ENCODE measurements at places on chromosomes 2 and 18. TPM values are rescaled to one million over a fixed set of nuclear protein-coding genes. Genes with fewer than 3 reads are reported as not detected.
A peak's percentile ranks its signal among the peaks of the same experiment; 100 is the strongest.

DNA sequence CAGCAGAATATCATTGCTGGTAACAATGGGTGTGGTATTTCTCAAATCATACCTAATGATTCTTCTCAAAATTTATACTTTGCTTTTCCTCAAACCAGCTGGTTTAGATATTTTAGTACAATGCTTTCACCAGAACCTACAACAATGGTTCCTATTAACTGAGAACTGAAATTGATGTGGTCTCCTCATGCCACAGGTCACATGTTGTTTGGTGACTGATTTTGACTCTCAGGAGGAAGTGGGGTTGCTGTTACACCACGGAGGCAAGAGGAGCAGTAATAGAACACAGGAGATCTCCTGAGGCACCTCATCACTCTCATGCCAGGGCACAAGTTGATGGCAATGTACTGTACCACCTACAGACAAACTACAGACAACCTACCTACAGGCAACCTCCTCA, 3.0 kb upstream of the CEP68 start:
- no peak for DNase-seq

DNA sequence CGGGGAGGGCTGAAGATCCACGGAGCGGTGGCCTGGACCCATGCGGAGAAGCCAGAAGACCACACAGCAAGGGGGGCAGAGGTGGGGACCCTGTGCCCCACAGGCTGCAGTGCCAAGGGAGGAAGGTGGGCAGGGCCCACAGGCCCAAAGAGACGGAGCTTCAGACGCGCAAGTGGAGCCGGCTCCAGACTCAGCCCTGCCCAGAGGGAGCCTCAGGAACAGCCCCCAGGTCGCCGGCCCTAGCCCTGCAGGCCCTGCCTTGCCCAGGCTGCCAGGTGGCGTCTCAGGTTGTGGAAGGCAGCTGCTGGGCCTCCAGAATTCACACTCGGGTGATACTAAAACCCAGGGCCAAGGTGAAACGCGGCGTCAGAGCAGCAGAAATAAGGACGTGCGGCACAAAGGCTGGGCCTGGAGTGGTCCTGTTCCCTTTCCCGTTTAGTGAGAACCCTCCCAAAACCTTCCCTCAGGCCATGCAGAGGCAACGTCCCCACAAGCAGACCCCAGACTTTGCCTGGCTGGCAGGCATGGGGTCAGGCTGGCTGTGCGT, 36.8 kb downstream of the SLC66A2 start:
- no peak for DNase-seq

GRCh38 chr2:161424394-161424769, 8.3 kb downstream of the TBR1 start:
- no peak for DNase-seq

RPS27A gene
- 466 TPM for total RNA-seq

DNA sequence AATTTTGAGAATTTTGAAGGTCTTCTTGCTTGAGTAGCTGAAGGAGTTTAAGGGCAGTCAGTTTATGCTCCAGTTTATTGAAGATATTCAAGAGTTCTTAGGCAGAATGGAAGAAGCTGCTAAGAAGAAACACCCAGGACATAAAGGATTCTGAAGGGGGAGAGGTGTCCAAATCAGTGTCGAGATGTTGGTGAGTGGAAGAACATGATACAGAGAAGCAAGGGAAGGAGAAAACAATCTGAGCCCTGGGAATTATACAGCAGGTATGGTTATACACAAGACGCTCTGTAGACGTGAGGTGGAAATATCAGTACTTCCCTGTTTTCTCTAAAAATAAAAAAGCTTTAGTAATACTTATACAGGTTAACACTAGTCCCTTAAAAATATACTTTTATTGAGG, 60.1 kb downstream of the CLIP4 start:
- no peak for DNase-seq

IL1F10 gene
- total RNA-seq, result not detected

SLC16A14 gene
- total RNA-seq, result 52.7 TPM

DNA sequence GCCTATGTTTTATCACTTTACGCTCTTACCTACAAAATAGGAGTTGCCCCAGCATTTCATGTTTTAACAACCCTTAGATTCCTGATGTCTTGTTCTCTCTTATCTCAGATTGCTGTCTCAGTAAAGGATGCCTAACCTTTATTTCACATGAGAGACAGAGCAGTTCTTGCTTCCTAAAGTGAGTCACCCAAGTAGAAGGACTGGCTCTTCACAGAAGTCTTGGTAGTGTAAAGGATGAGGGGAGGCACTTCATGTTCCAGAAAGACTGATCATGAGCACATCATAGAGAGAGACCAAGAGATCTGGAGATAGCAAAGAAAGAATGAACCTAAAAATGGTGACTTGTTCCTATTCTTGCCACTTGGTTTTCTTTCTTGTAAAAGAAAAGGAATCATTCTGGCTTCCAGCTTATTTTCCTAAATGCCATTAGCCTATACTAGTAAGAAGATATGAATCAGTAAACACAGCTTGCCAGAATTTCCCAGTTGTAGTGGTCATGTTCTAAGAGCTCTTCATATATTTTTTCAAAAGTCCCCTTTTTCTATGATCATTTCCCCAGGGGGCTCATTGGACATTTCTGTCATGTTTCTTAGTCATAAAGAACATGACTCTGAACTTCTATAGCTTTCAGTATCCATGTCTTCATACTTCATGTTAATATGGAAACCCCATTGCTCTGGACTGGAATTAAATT, 54.9 kb downstream of the MAPRE2 start:
- no peak for DNase-seq

DNA sequence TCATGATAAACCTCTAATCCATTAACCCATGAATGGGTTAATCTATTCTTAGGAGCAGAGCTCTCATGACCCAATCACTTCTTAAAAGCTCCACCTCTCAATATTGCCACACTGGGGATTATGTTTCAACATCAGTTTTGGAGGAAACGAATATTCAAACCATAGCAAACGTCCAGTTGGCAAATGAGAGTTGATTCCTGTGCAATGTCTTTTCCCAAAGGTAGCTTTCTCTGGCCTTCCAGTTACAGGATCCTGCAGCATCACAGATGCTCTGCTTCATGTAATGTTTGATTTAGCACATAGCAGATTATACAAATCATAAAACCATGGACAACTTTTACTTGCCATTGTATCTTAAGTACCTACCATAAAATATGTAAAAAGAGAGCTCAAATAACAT, 481.0 kb downstream of the TNS1 start:
- DNase-seq, result no peak

DNA sequence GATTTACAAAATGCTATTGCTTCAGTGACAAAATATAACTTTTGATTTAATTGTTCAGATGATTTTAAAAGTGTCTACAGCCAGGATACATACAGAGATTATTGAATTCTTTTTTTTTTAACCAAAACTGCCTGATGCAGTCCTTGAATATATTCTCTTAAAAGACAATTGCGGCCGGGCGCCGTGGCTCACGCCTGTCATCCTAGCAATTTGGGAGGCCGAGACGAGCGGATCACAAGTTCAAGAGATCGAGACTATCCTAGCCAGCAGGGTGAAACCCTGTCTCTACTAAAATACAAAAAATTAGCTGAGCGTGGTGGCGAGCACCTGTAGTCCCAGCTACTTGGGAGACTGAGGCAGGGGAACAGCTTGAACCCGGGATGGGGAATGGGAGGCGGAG, 497.0 kb upstream of the FSIP2 start:
- DNase-seq, result no peak

DNA sequence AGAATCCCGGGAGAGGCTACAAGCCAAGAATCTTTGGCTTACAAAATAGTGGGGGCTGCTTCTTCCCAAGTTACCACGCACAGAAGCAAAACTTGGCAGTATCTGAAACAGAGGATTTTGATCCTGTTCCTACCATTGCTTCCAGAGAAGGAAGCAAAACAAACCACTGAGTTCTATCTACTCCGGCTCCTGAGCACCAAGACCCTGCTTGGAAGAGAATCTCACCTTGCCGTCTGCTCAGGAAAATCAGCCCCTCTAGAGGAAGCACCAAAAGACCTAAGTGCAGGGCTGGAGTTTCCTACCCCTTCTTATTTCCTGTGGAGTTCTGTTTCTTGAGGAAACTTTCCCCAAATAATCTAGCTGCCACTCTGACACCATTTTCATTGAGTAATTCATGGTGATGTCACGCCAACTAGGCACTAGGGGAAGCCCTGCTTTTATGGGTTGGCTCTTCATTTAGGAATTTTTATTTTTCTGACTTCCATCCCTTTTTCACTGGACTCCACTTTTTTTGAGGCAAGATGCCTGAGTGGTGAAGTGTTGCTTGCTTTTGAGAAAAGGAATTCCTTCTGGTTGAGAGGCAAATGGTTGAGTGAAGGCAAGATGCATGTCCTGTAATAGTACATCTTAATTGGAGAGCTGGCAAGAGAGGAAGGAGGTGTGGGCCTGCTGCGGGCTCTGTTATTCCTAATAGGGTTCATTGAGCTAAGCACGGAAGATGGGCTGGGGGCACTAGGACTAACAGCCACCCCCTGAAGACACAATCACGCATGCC, 36.8 kb upstream of the EML4 start:
- peak; percentile 66 for DNase-seq

GRCh38 chr2:28649481-28650265, 102.0 kb upstream of the PPP1CB start:
- no peak for DNase-seq

GRCh38 chr2:205868773-205869333, 186.6 kb downstream of the NRP2 start:
- no peak for DNase-seq

SKOR2 gene
- total RNA-seq, result 19.9 TPM

REG3A gene
- 0.45 TPM for total RNA-seq

CACNB4 gene
- 75.6 TPM for total RNA-seq

GRCh38 chr2:182379241-182379640, 47.6 kb downstream of the PDE1A start:
- DNase-seq, result peak; percentile 32

GRCh38 chr2:205698286-205699268, 16.3 kb downstream of the NRP2 start:
- DNase-seq, result no peak

GRCh38 chr2:41791523-41791922, 256.3 kb upstream of the PKDCC start:
- no peak for DNase-seq

DNA sequence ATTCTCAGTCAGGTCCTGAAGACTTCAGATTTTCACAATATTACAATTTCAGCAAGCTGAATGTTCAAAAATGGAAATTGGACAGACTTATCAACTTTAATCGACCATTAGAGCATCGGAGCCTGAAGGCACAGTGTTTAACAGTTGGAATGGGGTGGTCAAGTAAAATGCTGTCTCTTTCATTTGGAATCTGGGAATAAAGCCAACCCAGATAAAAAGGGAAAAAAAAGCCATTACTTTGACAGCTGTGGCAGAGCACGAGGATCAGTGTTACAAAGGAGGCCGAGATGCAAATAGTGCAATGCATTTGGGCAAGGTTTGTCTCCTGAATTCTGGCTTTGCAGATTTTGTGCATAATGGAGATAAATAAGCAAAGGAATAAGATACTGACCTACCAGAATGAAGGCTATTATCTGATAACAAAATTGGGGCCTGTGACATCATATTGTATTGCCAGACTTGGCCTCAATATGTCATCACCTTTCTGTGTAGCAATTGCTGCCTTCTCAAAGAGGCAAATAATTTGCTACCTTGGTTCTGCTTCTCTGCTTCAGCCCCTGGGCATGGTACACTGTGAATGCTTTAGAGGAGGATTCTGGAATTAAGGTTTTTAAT, 277.5 kb upstream of the KLHL29 start:
- no peak for DNase-seq

DNA sequence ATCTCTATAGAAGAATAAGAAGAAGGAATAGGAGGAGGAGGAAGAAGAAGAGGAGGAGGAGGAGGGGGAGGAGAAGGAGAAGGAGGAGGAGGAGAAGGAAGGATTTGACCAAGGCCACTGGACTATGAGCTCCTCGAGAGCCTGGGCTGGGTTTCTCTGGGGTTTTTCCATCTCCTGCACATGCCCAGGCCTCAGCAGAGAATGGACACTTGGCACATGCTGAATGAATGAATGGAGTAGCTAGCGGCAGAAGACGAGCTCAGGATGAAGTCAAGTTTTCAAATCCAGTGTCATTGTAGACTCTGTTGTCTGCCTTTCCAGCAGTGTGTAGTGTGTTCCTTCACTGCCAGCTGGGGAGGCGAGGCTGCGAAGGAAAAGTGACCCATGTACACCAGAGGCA, 2.2 kb downstream of the MYO7B start:
- DNase-seq, result no peak

- DNase-seq, result no peak
Measured at GRCh38 chr2:124325667-124326440, 300.8 kb downstream of the CNTNAP5 start.

DNA sequence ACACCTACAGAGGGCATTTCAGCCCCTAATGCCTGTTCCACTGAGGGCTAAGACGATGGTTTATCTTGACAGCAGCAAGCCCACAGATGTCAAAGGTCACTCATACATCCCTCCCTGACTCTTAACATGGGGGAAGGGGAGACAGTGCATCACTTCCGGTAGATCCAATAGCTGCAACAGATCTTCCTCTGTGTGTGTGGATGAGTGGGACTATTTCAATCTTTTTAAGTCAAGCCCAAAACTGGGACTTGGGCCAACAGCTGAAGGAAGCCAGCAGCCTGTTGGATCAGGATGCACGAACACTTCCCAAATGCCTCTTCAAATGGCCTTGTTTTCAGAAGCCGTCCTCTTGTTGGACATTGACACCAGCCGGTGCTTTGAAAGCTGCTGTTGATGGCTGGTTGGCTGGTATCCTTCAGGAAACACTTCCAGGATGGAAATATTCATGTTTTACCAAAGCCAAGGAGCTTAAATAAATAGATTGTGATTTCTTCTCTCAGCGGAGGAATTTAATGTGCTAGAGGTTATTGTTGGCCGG, 59.2 kb downstream of the IL1R2 start:
- peak; percentile 20 for DNase-seq

Measured in cerebellum (tissue), 4 donors.